ENCODE measurements at places on chromosomes 2 and 18.
A peak's percentile ranks its signal among the peaks of the same experiment; 100 is the strongest.

DNA sequence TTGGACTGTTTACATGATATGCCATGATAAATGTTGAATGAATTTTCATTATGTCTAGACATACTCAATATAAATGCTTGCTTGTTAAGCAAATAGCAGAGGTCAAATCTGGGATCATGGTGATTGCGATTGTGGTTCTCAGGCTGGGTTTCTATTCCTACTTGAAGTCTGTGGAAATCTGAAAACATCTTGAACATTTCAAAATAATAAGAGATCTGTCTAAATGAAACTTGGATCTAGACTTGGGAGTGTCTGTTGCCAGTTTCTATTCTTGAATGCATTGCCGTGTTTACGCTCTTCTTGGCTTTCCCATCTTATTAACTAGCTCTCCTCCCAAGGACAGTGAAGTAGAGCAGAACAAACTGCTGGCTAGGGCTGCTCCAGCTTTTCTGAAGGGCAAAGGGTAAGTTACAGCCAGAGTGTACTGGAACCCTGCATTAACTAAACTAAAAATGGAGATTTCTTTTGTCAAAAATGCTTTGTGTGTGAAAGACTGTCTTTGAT, 127.7 kb downstream of the DTNA start:
- no peak for DNase-seq

GRCh38 chr18:21262244-21262643, 20.2 kb downstream of the GREB1L start:
- no peak for DNase-seq

DNA sequence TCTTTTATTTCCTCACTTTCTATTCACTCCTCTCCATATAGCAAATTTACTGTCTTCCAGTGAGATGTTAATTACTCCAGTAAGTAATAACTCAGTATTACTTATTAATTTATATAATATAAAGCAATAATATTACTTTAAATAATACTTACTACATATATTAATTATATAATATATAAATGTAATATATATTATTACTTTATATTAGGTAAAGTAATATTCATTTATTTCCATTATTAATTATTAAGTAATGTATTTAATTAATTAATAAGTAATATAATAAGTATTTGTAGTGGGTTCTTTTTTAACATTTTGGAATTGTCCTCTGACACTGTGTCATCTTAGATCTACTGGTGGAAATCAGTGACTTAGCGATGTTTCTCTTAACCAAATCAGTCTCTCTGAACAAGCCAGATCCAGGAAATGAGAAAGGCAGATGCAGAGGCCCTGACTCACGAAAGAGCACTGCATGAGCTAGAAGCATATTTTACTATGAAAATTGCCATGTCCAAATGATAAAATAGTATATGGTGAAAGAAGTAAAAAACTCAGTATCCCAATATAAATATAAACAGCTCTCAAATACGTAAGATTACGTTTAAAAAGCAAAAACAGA, 115.9 kb downstream of the DSEL start:
- no peak for DNase-seq

DNA sequence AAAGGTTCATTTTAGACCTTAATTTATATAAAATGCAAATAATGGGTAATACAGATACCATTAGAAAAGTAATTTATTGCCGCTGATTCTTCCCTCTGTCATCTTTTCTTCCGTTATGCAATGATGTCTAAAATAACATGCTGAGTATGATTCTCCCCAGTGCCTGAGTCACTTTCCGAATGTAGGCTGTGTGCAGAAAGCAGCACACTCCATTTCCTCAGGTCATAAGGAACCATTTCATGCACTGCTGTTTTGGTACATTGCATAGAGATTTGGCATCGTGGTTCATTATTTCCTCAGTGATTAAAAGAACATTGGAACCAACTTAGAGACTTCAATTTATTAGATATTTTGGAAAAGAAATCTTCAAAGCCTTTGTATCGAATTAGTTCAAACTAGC, 173.5 kb downstream of the CDH2 start:
- no peak for DNase-seq

DNA sequence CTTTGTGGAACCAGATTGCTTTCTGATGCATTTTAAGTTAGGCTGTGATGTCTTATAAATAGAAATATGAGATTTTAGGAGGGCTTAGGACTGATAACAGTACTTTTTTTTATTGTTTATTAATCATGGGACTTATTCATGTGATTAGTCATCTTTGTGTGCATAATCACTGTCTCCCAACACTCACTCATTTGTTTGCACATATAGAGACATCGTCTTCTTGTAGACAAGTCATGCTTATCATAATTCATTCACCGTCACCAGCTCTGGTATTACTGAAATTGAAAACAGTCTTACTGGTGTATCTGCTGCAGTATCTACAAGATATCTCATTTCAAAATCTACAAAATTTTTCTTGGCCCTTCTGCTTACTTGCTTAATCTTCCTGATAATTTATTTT, 45.8 kb downstream of the WDR7 start:
- no peak for DNase-seq

- no peak for DNase-seq
These were observed 464.8 kb upstream of the DDX18 start for GRCh38 chr2:117349687-117350086.

DNA sequence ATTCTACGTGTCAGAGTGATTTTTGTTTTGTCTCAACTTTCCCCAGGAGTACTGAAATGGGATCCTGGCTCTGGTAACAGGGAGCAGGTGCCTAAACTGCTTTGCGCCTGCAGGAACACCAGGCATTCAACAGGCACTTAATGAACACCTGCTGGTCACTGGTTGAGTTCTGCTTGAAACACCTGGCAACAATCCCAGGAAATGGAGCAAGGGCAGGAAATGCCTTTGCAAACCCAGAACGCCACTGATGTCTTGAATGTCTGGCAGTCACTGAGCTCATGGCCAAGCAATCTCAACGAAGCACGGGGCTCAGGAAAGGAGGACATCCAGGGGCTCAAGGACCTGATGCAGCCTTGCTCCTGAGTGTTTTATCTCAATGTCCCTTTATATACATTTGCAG, 360.0 kb upstream of the RAB6C start:
- DNase-seq = no peak

DNA sequence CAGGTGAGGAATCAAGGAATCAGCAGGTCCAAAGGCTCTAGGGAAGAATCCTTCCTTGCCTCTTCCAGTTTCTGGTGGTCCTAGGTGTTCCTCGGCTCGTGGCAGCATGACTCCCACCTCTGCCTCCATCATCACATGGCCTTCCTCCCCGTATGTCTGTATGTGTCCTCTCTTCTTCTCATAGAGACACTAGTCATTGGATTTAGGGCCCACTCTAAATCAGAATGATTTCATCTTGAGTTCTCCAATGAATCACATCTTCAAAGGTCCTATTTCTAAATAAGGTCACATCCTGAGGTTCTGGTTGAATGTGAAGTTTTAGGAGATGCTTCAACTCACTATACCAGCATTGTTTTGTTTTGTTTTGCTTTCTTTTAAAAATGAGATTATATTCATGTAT, 11.1 kb upstream of the AGFG1 start:
- no peak for DNase-seq

GRCh38 chr18:9814431-9814830, 71.3 kb upstream of the TXNDC2 start:
- DNase-seq = no peak

GRCh38 chr2:226475650-226476049, 324.0 kb downstream of the IRS1 start:
- DNase-seq = no peak

GRCh38 chr2:215621381-215621780, 185.5 kb upstream of the FN1 start:
- no peak for DNase-seq

DNA sequence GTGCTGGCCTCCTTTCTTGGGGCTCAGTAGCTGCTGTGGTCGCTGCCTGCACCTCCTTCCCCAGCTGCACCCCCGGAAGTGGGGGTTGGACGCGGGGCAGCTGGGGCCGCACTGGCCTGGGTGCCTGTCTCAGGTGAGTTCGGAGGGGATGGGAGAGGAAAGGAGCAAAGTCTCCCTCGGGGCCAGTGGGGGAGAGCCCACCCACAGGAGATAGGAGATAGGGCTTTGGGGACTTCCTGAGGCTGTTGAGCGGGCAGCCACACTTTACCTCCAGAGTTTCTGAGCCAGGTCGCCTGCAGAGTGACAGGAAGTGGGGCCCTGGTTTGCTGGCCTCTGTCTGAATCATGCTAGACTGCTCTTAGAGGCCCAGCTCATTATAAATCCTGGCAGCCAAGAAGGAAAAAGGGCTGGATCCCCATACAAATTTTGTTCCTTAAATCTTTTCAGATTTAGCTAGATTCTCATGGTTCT, 8.1 kb downstream of the MBP start:
- no peak for DNase-seq

DNA sequence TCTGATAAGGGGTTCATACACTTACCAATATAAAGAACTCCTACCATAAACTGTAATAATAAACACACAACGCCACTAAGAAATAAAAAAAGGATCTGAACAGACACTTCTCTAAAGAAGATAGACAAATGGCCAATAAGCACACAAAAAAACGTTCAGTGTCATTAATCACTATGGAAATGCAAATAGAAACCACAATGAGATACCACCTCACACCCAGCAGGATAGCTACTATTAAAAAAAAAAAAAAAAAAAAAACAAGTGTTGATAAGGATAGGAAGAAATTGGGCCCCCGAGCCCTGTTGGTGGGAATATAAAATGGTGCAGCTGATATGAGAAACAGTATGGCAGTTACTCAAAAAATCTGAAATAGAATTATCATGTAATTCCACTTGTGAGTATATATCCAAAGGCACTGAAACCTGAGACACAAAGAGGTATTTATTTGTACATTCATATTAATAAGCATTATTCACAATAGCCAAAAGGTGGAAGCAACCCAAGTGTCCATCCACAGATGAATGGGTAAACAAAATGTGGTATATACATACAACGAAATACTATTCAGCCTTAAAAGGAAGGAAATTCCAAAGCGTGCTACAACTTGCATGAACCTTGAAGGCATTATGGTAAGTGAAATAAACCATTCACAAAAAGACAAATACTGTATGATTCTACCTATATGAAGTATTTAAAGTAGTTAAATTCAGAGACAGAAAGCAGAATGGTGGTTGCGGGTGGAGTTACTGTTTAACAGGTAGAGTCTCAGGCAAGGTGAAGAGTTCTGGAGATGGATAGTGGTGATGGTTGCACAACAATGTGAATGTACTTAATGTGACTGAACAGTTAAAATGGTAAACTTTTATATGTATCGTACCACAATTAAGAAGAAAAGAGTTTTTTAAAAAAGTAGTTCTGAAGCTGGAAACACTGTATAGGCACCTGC, 17.9 kb downstream of the REV1 start:
- no peak for DNase-seq

DNA sequence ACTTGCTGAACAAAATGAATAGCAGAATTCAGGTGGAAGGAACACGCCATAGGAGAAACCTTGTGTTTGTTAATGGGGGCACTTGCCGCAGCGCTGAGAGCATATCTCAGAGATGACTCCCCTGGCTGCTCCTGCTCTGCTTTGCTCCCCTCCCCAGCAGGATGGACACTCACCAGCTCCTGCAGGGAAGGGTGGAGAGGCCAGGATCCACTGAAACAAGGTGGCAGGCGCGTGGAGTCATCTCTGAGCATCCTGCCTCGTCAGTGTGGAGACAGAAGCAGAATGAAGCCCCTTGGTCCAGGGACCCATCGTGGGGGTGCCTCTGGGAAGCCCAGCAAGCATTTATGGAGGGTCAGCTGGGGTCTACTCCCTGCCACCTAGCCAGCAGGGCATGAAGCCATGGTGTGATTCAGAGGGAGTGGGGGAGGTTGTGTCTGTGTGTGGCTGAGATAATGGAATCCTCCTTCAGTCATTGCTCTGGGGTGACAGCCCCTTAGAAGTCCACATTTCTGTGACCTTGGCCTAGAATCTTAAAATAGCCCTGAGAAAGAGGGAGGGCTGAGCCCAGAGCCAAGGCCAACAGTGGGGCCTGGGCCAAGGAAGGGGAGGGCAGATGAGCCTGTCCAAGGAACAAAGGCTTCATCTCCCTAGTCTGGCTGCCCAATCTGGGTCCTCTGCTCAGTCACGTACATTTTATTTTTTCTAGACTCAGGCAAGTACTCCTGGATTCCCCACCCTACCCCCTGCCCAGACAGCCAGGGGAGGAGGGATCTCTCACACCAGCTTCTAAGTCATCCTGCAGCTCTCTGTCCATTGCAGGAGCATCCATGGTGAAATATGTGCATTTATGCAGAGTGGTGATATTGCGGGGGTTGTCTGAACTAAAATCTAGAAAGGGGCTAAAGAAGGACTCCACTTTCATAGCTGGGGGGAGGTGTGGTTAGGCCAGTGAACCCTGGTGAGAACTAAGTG, 215.4 kb downstream of the ZBTB7C start:
- DNase-seq = no peak

- peak; percentile 91 for DNase-seq
These were observed 27.0 kb upstream of the MGAT4A start for GRCh38 chr2:98757904-98758421.

- peak; percentile 20 for DNase-seq
These were observed 18.6 kb downstream of the THADA start for GRCh38 chr2:43576981-43577892.

GRCh38 chr2:65388051-65388531, 44.3 kb downstream of the SPRED2 start:
- DNase-seq = no peak

DNA sequence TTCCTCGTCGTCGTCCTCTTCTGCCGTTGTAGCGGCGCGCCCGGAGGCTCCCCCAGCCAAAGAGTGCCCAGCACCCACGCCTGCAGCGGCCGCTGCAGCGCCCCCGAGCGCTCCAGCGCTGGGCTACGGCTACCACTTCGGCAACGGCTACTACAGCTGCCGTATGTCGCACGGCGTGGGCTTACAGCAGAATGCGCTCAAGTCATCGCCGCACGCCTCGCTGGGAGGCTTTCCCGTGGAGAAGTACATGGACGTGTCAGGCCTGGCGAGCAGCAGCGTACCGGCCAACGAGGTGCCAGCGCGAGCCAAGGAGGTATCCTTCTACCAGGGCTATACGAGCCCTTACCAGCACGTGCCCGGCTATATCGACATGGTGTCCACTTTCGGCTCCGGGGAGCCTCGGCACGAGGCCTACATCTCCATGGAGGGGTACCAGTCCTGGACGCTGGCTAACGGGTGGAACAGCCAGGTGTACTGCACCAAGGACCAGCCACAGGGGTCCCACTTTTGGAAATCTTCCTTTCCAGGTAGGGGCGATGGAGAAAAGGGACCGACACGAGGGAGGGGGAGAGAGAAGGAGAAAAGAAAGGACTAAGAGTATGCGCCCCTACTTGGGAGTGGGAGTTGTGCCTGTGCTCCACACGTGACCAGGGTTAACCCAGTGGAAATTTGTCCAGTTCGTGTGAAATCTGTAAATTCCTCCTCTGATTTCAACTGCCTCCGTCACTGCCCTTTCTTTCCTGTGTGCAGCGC, 800 bp downstream of the HOXD13 start:
- DNase-seq = no peak

Measured in KG1 (cell line).